ENCODE measurements at places on chromosomes 6 and 20. TPM values are rescaled to one million over a fixed set of nuclear protein-coding genes. Genes with fewer than 3 reads are reported as not detected.

Gene MYCT1
- not detected for polyA plus RNA-seq

Gene MYBL2
- polyA plus RNA-seq, result 0.10 TPM

DNA sequence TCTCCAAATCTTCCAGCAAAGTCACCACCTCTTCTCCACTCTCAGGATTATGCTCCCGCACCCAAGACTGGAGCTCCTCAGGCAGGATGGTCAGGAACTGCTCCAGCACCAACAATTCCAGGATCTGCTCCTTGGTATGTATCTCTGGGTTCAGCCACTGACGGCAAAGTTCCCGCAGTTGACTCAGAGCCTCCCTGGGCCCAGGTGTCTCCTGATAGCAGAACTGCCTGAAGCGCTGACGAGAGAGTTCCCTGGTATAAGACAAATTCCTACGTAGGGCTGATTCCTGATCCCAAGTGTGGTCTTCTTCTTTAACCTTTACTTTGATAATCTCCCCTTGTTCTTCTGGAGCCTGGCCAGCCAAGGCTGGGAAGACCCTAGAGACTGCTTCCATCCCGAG, 60.6 kb downstream of the GPX5 start:
- no peak for DNase-seq

Gene BYSL
- polyA plus RNA-seq, result 2.7 TPM

Gene METTL24
- not detected for polyA plus RNA-seq

Gene EDN3
- polyA plus RNA-seq, result not detected

DNA sequence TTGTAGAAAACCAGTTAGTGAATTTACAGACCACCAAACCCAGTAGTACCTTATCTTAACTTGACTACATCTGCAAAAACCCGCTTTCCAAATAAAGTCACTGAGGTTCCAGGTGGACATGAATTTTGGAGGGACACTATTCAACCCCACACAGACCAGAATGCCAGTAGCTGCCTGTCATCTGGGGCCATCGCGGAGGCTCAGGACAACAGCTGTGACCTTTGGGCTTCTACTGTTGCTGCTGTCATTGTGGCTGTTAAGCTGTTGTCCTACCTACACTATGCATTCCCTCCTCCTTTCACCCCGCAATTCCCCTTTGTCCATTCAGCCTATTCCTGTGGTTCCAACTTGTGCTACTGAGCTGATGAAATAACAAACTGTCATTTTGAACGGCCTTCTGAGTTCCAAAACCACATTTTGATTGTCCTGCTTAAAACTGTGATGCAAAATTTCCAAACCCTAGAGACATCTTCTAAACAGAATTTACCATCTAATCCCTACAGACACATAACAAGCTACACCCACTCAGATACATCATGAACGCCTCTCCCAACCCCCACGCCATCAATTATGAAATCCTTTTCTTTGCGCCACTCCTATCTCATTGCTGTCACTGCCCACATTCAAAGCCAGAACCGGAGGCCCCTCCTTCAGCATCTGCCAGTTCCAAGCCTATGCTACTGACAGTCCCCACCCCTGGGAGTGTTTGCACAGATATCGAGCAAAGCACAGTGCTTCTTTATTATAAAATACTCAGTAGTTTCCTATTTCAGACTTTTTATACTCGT, 125.0 kb downstream of the C6orf118 start:
- no peak for DNase-seq

DNA sequence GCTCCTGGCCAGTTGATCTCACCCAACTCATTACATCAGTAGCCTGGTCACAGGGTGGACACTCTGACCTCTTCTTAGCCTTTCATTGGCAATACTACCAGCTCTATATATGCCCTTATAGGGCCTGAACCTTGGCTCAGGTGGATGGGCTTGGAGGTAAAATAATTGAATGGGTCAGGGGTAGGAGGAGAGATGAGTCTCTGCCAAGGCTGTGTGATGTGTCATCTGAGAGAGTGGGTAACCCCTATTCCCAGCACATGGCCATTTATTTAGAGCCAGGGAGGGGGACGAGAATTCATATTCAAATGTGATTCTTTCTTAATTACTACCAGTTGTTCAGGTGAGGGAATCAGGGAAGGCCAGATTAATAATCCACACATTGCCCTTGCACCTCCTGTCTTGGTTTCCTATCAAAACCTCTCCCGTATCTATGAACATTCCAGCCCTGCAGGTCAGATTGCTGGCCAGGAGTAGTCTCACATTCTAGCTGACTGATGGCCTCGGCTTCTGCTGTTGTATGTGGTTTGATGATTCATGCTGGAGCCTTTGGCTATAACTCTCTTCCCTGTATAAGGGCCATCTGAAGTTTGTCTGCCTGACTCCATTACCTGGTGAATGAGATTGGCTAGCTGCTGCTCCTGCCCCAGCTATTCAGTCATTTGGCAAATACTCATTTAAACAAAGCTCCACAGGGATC, 13.4 kb downstream of the C20orf173 start:
- no peak for DNase-seq

GRCh38 chr6:161644521-161644920, 370.7 kb upstream of the AGPAT4 start:
- DNase-seq, result no peak

DNA sequence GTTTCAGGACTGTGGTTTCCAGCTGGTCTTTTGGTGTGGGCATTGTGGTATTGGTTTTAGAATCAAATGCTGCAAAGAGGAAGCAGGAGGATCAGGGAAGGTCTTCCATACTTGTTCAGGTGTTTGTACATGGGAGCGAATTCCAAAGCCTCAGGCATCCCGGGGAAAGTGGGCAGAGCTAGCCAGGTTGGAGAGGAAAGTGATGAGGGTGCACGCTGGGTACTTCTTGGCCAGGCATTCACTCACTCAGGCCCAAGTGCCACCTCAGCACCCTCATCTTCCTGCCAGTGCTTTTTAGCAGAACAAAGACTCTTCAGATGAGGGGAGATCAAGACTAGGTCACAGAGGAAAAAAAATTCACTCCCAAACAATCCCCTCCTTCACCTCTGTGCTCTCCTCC, 241.1 kb upstream of the TBX18 start:
- DNase-seq, result no peak

- DNase-seq, result no peak
Measured at GRCh38 chr6:133621751-133622150, 267.2 kb upstream of the TCF21 start.

Gene OR2H2
- not detected for polyA plus RNA-seq

DNA sequence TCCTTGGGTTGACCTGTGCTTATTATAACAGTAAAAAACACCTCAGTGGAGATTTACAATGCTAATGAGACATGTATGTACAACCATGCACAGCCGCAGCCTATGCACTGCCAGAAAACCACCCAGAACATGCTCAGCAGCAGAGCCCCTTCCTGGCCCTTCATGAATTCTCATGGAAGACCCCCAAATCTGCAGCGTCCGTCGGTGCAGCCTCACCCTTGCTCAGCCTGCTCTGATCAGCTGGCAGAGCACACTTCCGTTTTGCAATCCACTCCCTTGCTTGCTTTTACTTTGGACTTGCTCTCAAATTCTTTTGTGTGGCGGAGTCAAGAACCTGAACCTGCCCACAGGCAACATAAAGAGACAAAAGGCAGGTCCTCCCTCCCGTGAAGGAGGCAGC, 378.2 kb upstream of the SULF2 start:
- DNase-seq, result no peak

DNA sequence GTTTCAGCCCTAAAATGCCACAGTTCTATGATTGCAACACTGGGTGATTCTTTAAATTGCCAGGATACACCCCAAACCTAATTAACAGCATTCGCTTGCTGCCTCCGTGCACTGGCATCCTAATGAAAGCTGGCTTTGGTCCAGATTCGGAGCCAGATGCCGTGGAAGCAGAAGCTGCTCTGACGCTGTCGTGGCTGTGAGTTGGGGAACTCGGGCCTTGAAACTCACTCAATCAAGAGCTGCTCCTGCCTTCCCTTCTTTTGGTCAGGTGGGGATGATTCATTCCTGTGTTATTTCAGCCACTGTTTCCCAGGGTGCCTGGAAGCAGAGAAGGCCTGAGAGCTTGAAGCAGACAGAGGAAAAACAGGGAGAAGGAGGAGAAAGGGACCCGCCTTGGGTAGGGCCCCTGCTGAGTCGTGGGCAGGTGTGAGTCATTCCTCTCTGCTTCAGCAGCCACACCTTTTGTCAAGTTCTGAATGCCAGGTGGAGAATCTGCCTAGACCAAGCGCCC, 36.2 kb upstream of the DSP start:
- DNase-seq, result peak; percentile 74

- peak; percentile 62 for DNase-seq
Measured at GRCh38 chr20:4844751-4845465, 123.2 kb downstream of the PRND start.

DNA sequence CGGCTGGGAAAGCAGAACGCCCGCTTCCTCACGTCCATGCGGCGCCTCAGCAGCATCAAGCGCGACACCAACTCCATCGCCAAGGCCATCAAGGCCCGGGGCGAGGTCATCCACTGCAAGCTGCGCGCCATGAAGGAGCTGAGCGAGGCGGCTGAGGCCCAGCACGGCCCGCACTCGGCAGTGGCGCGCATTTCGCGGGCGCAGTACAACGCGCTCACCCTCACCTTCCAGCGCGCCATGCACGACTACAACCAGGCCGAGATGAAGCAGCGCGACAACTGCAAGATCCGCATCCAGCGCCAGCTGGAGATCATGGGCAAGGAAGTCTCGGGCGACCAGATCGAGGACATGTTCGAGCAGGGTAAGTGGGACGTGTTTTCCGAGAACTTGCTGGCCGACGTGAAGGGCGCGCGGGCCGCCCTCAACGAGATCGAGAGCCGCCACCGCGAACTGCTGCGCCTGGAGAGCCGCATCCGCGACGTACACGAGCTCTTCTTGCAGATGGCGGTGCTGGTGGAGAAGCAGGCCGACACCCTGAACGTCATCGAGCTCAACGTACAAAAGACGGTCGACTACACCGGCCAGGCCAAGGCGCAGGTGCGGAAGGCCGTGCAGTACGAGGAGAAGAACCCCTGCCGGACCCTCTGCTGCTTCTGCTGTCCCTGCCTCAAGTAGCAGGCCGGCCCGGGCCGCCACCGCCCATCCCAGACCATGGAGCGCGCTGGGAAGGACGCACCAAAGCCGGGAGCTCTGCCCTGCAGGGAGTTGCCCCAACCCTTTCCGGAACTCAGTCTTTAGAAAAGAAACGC, 36.7 kb downstream of the STX11 start:
- DNase-seq, result no peak

DNA sequence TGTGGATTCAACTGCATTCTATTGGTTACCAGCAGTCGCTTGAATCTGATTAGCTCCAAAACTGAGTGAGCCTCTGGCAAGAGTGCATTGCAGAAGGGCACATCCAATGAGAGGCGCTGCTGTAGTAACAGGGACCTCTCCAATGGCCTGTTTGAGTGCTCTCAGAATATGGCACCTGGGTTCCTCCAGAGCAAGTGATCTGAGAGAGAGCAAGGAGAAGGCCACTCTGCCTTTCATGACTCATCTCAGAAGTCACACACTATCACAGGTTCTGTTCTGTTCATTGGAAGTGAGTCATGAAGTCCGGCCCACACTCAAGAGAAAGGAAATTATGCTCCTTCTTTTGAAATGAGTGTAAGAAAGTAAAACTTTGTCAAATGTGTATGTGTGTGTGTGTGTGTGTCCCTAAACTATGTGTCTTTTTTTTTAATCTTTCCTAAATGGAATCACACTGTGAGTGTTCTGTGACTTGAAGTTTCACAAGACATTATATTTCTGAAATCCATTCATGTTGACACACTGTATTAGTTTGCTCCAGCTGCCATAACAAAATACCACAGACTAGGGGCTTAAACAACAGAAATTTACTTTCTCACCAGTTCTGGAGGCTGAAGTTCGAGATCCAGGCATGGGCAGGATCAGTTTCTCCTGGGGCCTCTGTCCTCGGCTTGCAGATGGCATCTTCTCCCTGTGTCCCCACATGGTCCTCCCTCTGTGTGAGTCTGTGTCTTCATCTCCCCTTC, 138.3 kb upstream of the CDYL start:
- DNase-seq, result peak; percentile 27

Gene UBR2
- 9.0 TPM for polyA plus RNA-seq

- DNase-seq, result no peak
Measured at GRCh38 chr6:14393910-14394309, 276.3 kb downstream of the CD83 start.

- no peak for DNase-seq
Measured at GRCh38 chr6:144008846-144009245, 787 bp upstream of the PLAGL1 start.

- DNase-seq, result no peak
Measured at GRCh38 chr6:165674155-165675029, 11.4 kb upstream of the PDE10A start.

Gene SLA2
- polyA plus RNA-seq, result 0.15 TPM

GRCh38 chr6:149642829-149643580, 5.5 kb downstream of the KATNA1 start:
- no peak for DNase-seq

GRCh38 chr6:70110126-70111022, 192.5 kb downstream of the COL9A1 start:
- DNase-seq, result no peak

- no peak for DNase-seq
Measured at GRCh38 chr6:43952746-43953145, 174.5 kb downstream of the MRPL14 start.

Gene PNRC1
- 398 TPM for polyA plus RNA-seq

DNA sequence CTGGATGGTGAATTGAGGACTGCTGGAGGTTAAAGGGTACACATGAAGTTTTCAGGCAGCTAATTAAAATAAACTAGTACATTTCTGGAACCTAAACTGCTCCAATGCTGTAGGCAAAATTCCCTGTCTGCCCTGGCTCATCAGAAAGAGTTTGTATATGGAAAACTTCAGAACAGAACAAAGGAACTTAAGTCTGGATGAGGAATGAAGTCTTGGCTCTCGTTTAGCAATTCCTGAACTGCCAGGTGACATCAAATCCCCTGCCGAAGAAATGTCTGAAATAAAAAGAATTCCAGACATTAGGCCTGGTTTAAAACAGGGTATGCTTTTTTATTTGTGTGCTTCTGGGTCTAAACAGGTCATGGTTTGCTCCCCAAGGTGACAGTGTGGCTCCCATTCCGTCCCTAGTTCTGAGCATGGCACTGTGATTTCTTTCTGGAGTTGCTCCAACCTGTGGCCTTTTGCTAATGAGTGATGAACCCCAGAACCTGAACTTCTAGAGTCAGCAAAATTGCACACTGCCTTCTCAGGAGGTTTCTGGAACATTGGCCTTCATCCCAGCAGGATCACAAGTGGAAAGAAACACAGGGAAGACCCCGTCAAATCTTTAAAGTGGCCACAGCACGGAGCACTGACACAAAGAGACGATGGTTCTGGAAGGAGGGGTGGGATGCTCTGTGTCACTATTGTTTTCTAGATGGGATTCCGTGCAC, 129.4 kb upstream of the NAA20 start:
- DNase-seq, result no peak

DNA sequence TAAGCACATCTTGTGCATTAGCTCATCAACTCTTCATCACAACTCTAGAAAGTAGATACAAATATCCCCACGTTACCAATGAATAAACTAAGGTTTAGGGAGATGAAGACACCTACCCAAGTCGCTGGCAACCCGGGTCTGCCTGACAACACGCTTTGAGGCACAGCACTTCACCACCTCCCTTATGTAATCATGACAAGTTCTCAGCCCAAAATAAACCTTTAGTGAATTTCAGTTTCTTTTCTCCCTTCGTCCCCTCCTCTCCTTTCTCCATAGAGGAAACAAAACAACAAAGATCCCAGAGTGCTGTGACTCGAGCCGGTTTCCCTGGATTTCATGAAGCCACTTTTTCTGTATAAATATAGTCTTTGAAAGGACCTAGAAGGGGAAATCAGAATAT, 105.4 kb downstream of the MAFB start:
- DNase-seq, result peak; percentile 52

Gene EPPIN
- polyA plus RNA-seq, result not detected

Measured in CD14-positive monocyte (primary cell).